Fibroblast of skin of back (primary cell): ENCODE measurements at places on chromosomes 5 and 9.
A peak's percentile ranks its signal among the peaks of the same experiment; 100 is the strongest.

GRCh38 chr5:14946815-14947620, 75.4 kb upstream of the ANKH start:
- DNase-seq = peak; percentile 35

GRCh38 chr5:10275991-10276390, 25.9 kb downstream of the CCT5 start:
- no peak for DNase-seq

GRCh38 chr5:93570294-93571113, 10.5 kb downstream of the NR2F1-AS1 start:
- DNase-seq = no peak

DNA sequence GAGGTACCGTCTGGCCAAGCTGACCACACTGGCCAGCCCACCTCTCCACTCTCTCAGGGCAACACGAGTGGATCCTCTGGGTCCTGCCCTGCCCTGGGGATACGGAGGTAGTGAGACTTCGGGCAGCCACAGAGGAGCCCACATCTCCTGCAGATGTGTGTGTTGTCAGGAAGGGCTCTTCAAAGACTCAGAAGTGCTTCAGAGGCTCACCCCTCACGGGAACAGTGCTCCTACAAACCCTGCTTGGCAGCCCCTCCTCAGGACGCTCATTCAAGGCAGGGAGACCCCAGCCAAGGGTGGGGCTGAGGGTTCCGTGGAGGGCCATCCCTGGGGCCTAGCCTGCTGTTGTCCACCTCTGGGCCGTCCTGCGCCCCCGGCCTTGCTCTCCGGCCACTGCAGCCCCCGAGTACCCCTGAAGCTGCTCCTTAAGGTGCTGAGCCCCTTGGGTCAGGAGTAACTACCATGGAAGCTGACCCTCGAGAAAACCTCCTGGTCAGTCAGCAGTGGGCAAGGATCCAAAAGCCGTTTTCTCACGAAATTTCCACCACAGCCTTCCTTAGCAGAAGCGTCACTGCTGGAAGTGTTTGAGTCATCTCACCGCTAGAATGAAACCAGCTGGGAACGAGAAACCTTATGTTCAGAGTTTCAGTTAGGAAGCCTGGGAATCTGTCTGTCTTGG, 23.2 kb upstream of the LRRC14B start:
- peak; percentile 96 for DNase-seq

DNA sequence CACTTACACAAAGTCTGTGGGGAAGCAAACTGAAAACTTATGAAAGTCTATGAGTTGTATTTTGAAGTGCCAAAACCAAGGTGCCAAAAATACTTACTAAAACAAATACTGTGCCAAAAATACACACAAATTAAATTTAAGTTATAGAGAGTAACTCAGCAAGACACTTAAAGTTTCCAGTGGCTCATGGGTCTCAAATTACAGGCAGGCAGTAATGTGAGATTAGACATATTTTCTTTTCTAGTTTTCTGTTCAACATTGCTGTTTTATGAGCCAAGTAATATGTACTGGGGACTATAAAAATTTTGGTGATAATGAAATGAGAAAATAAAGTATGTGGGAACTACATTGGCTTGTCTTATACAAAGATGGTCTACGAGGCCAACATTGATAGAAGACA, 172.2 kb upstream of the SNX2 start:
- no peak for DNase-seq

GRCh38 chr5:1325870-1326531, 18.9 kb downstream of the CLPTM1L start:
- peak; percentile 79 for DNase-seq

DNA sequence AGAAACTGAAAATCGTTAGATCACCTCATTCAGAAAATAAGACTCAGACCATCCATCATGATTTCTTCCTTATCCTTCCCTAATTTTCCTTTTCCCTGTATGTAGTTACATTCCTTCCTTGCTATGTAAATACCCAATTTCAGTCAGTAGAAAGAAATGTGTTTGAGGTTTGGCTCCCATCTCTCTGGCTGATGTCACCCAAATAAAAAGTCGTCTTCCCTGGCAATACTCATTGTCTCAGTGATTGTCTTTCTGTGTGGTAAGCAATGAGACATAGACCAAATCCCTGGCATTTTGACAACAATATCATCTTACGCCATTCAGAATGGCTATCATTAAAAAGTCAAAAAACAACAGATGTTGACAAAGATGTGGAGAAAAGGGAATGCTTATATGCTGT, 303.9 kb upstream of the EDIL3 start:
- peak; percentile 97 for DNase-seq

DNA sequence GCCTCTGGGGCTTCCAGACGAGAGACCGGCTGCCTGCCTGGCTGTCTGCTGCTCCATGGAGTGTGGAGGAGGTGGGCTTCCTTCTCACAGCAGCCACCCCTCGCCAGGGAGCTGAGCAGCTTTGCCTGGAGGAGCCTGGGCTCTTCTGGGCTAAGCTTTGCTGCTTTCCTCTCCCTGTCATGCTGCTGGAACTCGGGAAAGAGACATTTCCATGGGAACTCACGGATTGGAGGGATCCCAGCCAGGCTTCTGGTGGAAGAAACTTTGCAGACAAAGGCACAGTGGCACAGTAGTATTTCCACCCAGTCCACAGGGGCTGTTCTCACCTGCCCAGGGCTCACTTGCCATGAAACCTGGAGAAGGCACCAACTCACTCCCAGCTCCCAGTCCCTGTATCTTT, 5.6 kb upstream of the NTNG2 start:
- no peak for DNase-seq

- DNase-seq = no peak
These were observed 230.2 kb upstream of the EDIL3 start for GRCh38 chr5:84614906-84615305.

GRCh38 chr9:14455243-14455642, 141.3 kb upstream of the NFIB start:
- DNase-seq = no peak

GRCh38 chr5:116375926-116376325, 198.7 kb downstream of the SEMA6A start:
- no peak for DNase-seq

- DNase-seq = no peak
These were observed 1.3 kb downstream of the MED10 start for GRCh38 chr5:6376974-6377520.

DNA sequence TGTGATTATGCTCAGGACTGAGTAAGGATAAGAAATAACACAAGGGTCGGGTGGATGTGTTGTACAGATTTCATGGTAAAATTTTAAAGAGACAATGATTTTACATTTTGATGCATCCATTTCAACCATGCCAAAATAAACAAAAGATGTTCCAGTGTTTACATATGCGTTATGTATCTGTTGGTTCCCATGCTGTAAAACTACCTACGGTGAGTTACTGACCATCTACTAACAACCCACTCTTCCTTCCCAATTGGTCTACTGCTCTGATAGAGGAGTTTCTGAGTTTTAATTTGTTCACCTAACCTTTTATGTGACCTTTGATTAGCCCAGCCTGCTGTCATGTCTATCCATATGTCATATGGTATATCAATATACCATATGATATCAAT, 1697.1 kb downstream of the MAT2B start:
- DNase-seq = no peak

GRCh38 chr9:70576116-70576515, 161.7 kb upstream of the KLF9 start:
- DNase-seq = no peak

GRCh38 chr9:134158242-134158641, 6.1 kb downstream of the RNU6ATAC start:
- DNase-seq = no peak

- peak; percentile 44 for DNase-seq
These were observed 4.3 kb downstream of the SMIM33 start for GRCh38 chr5:139474890-139475791.

GRCh38 chr5:77590347-77590746, 48.2 kb downstream of the OTP start:
- DNase-seq = no peak

- DNase-seq = no peak
These were observed 3.5 kb downstream of the RPL7A start for GRCh38 chr9:133351526-133351907.

DNA sequence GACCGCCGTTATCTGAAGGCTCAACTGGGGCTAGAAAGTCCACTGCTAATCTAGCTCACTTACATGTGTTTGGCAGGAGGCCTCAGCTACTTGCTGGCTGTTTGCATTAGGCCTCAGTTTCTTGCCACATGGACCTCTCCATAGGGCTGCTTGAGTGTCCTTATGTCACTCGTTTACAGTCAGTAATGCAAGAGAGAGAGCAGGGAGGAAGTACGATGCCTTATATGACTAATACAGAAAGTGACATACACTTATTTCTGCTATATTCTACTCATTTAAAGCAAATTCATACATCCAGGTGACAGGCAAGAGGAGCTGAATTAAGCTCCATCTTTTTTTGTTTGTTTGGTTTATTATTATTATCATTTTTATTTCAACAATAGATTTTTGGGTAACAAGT, 179.6 kb downstream of the LURAP1L start:
- no peak for DNase-seq

GRCh38 chr5:63774939-63775338, 187.3 kb downstream of the HTR1A start:
- DNase-seq = no peak

DNA sequence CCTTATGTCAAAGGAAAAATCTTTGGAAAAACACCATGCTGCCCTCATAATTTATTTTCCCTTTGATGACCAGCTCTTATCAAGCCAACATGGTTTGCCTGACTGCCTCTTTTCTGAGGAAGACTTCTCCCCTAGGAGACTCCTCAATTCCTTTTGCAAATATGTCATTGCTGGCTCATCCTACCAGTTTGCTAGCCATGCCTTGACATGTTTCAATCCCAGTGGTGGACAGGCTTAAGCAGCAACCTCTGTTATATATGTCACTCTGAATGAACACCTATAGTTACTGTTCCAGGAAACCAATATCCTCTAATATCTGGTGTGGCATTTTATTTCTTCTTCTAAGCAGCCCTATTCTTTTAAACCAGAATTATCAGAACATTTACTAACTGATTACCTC, 615.8 kb downstream of the HTR1A start:
- no peak for DNase-seq

- DNase-seq = peak; percentile 14
These were observed 27.0 kb upstream of the ZNF622 start for GRCh38 chr5:16492398-16493140.

- DNase-seq = no peak
These were observed 46.1 kb downstream of the ZNF618 start for GRCh38 chr9:113922160-113922559.

DNA sequence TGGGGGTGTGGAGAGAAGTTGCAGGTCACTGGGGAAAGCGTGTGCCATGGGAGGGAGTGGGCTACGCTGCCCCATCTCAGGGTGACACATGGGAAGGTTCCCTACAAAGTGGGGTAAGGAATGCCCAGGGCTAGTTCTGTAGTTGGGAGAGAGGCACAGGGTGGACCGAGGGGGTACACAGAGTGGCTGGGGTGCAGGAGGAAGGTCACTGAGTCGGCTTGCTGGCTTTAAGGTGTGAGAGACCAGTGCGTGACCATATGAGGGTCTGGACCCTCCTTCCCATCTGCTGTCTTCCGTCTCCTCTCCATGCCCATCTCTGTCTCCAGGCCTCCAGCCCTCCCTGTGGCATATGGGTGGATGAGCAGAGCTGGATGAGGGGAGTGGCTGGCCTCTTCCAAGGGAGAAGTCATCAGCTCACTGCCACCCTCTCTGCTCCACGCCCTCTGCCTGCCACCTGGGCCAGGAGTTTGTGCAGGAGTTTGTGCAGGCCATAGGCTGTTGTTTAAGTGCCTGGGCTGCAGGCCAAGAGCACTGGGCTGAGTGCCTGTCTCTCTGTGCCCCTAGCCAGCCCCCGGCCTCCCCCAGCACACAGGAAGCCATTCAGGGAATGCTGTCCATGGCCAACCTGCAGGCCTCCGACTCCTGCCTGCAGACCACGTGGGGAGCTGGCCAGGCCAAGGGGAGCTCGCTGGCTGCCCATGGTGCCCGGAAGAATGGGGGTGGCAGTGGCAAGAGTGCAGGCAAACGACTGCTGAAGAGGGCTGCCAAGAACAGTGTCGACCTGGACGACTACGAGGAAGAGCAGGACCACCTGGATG, 96.8 kb downstream of the PHF2 start:
- DNase-seq = peak; percentile 33
